ENCODE measurements at places on chromosomes 16 and 17.

DNA sequence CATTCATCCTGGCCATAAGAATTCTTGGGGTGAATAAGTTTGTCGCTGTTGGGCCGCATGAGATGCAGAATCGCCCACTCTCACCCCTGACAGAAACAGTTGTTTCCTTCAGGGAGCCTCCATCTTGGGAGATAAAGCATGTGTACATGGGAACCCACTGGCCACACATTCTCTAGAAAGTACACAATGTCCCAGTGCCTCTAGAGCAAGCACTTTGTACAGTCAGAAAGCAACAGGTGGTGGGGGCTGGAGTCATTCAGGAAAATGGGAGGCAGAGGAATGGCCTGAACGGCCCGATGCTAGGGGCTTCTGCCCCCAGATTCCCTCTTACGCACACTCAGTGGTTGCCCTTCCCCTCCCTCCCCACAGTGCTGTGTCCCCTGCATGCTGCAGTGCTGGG is 16.1 kb downstream of the ACE start:
- DNase-seq, result no peak

GRCh38 chr16:2250652-2251295 is 613 bp downstream of the ECI1 start:
- DNase-seq, result no peak

DNA sequence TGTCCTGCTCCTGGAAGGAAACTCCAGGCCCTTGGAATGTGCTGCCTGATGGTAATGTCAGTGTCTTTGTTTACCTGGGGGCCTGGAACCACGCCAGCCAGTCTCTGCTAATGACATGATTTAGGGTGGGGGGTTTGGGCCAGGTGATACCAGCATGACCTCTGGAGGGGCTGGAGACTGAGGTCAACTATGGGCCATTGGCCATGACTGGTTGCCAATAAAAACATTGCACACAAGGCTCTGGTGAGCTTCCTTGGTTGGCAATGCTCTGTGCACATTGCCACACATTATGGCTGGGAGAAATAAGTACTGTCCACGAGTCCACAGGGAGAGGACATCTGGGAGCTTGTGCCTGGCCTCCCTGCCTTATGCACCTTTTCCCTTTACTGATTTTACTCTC is 52.5 kb downstream of the LITAF start:
- no peak for DNase-seq

GRCh38 chr17:1035546-1036170 is 38.7 kb downstream of the TIMM22 start:
- no peak for DNase-seq

GRCh38 chr16:4593086-4593485 is 21.6 kb downstream of the UBALD1 start:
- DNase-seq, result no peak

GRCh38 chr17:61323909-61324868 is 75.5 kb upstream of the TBX2 start:
- DNase-seq, result no peak

- no peak for DNase-seq
These were observed 5.1 kb downstream of the TTYH2 start for GRCh38 chr17:74218436-74218835.

GRCh38 chr16:30623536-30624283 is 13.5 kb upstream of the ZNF689 start:
- no peak for DNase-seq

DNA sequence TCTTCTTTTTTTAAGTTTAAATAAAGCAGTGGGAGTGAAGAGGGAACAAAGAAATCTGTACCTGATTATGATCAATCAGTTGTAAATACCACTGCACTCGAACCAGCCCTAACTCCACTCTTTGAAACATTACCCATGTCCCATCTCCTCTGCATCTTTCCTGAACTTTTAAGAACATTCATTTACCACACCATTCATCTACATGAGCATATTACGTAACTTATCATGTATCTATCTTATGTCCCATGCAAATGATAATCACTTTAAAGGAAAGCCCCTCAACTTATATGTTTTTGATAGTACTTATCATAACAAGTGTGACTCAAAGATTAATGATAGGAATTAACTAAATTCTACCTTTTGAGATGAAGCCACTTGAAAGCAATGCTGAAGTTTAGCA is 10.7 kb upstream of the BRIP1 start:
- no peak for DNase-seq

DNA sequence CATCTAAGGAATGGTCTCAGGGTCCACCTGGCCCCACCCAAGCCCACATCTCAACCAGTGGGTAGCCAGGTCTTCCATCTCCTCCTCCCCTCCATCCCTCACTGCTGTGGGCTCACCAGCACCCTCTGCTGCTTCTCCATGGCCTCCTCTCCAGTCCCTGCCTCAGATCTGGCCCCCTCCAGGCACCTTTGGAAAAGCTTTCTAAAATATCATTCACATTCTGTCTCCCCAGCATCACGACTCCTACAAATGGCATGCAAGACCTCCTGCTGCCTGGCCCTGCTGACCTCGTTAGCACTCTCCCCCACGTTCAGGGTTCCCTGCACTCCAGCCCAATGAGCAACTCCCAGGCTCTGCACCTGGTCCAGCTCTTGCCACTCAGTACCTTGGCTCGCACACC is 13.7 kb downstream of the GLP2R start:
- no peak for DNase-seq

GRCh38 chr17:73938706-73939105 is 264.8 kb upstream of the RPL38 start:
- no peak for DNase-seq

- DNase-seq, result no peak
These were observed 84.8 kb downstream of the GLG1 start for GRCh38 chr16:74522160-74522559.

- DNase-seq, result no peak
These were observed 1.6 kb upstream of the ACSF3 start for GRCh38 chr16:89092013-89092412.

- DNase-seq, result no peak
These were observed 55.0 kb downstream of the DNAH17 start for GRCh38 chr17:78522031-78522809.

- no peak for DNase-seq
These were observed 90.3 kb downstream of the KATNIP start for GRCh38 chr16:27640277-27640600.

DNA sequence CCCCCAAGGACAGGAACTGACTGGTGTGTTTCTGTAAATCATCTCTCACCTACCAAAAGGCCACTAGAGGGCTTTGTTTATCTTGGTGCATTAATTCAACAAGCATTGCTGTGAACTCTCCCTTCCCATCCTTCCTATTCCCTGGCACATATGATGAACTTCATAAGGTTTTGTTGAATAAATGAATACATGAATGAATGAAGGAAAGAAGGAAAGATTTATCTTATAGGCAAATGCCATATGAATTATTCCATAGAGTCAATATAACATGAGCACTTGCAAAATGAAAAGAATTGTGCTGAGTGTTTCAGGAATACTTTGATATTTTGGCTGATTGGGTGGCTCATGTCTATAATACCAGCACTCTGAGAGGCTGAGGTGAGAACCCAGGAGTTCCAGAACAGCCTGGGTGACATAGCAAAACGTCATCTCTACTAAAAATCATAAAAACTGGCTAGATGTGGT is 4.3 kb downstream of the SPDYE4 start:
- DNase-seq, result no peak

- no peak for DNase-seq
These were observed 108.0 kb downstream of the VPS53 start for GRCh38 chr17:606508-607250.

- peak; percentile 1 for DNase-seq
These were observed 147.0 kb downstream of the HS3ST4 start for GRCh38 chr16:25838724-25839186.

DNA sequence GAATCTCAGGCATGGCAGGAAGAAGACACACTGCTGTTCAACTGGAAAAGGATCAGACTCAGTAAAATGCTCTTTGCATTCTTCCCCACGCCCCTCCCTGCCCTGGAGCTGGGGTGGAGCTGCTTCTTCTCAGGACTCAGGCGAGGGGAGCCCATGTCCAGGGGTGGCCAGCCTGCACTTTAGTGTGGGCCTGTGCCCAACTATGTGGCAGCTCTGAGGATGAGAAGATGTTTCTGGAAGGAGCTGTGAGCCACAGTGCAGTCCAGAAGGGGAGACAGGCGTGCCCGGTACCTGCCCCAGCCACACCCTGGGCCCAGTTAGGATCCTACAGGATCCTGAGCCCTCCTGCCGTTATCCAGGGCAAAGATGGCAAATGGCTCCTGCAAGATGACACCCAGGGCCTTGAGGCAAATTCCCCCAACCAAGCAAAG is 120.3 kb downstream of the ANKRD11 start:
- no peak for DNase-seq

- no peak for DNase-seq
These were observed 22.9 kb upstream of the KRT17 start for GRCh38 chr17:41647038-41647813.

DNA sequence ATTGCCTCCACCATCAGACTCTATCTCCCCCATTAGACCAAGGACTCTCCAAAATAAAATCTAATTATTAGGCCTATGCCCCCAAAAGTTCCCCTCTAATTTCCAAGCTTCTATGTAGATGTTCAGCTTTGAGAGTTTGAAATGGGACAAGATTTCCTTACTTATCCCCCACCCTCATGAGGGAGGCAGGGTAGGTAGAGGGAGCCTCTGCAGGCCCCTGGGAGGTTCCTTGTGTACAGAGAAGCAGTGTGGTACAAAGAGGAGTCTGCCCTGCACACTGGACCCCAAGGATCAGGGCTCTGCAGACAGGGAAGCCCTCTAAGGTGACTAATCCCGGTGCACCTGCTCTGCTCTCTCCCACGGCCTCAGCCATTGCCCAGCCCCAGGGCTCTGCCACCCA is 2.5 kb downstream of the KRT17 start:
- no peak for DNase-seq

DNA sequence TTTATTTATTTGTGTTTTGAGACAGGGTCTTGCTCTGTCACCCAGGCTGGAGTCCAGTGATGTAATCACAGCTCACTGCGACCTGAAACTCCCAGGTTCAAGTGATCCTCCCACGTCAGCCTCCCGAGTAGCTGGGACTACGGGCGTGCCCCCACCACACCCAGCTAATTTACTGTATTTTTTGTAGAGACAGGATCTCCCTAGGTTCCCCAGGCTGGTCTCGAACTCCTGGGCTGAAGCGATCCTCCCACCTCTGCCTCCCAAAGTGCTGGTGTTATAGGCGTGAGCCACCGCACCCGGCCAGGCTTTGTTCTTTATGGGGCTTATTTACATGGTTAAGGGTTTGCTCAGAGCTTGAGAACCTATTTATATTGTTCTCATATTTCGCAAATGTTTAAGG is 5.8 kb upstream of the MEIOB start:
- no peak for DNase-seq

DNA sequence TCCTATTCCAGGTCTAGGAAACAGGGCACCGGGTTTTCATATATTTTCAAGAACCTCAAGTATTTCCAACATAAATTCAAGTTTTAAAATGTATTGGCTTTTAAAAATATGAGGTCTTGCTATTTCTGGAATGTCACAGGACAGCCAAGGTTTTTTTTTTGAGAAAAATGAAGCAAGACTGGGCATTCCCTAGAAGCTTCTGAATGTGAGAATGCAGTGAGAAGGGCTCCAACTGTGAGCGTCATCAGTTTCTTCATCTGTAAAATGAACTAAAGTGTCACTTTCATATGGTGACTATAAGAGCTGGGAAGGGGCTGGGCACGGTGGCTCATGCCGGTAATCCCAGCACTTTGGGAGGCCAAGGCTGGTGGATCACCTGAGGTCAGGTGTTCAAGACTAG is 455.8 kb upstream of the MAF start:
- DNase-seq, result no peak

GRCh38 chr16:12460064-12460392 is 343.7 kb downstream of the CPPED1 start:
- no peak for DNase-seq

GRCh38 chr16:65195998-65196397 is 74.1 kb upstream of the CDH11 start:
- no peak for DNase-seq

- DNase-seq, result no peak
These were observed 15.6 kb downstream of the CNP start for GRCh38 chr17:41982026-41982760.

GRCh38 chr17:1943436-1943831 is 81.7 kb downstream of the RTN4RL1 start:
- DNase-seq, result no peak

DNA sequence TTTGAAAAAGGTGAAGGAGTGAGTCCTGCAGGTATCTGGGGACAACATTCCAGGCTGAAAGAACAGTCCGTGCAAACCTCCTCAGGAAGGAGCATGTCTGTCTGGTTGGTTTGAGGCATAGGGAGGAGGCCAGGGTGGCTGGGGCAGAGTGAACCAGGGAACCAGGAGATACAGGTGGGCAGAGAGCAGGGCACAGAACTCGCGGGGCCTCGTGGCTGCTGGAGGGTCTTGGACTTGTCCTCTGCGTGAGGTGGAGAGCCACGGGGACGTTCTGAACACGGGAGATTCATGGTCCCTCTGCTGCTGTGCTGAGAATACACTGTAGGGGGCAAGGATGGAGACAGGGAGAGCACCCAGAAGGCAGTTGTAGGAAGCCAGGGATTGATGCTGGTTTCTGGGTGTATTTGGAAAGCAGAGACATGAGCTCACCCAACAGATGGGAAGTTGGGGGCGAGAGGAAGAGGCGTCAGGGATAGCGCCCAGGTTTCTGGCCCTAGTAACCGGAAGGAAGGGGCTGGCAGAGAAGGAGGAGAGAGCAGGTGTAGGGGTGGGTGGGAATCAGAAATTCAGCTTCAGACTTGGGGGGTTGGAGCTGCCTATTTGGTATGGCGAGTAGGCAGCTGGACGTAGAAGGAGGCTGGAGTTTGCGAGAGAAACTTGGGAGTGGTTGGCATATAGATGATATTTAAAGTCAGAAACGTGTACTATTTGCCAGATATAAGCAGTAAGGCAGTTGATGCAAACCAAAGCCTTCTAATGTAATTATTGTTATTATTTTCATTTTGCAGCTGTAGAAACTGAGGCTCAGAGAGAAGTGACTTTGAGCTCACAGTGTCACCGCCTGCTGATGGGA is at the start of gene CCL17:
Gene CCL17, plus strand, starts transcription at position 803 of the 853 bp plus-strand sequence. CDS start 9,166 bp downstream, outside the sequence.
- DNase-seq, result no peak

GRCh38 chr17:39402890-39403605 is 1.6 kb upstream of the FBXL20 start:
- no peak for DNase-seq

DNA sequence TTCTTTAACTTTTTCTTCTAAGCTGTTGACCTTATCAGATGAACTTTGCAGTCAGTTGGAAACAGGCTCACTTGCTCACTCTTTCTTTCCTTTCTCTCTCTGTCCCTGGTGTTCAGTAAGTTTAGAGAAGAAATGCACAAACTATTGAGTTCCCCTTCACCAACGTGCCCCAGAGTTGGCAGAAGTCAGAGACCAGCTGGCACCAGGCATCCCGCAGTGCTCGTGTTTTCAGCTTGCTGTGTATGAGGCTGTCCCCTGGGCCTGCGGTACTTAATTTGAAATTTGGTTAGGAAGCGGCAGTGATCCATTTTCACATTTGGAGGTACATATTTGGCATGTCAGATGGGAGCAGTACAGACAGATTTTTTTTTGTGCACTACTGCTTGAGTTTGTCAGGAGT is 258.6 kb downstream of the SNX29 start:
- no peak for DNase-seq

DNA sequence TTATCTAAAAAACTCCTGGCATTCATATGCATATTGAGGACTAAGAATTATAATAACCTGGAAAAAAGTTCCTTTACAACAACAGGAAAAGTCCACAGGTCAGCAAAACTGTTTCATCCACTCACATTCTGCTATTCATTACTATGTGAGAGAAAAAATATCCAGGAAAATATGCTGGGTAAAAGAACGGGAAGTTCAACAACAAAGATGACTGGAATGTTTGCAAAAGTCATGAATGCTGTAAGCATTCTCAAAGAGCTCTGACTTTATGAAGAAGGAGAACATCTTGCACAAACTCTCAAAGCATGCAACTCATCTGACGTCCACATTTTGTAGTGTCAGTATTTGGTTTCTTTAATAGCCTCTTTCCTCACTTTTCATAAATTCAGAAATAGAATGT is 56.9 kb upstream of the ALDH3A1 start:
- no peak for DNase-seq
